ENCODE measurements at places on chromosomes 3 and 15. TPM values are rescaled to one million over a fixed set of nuclear protein-coding genes. Genes with fewer than 3 reads are reported as not detected.

The GOLGA8B gene
- total RNA-seq: 94.4 TPM

DNA sequence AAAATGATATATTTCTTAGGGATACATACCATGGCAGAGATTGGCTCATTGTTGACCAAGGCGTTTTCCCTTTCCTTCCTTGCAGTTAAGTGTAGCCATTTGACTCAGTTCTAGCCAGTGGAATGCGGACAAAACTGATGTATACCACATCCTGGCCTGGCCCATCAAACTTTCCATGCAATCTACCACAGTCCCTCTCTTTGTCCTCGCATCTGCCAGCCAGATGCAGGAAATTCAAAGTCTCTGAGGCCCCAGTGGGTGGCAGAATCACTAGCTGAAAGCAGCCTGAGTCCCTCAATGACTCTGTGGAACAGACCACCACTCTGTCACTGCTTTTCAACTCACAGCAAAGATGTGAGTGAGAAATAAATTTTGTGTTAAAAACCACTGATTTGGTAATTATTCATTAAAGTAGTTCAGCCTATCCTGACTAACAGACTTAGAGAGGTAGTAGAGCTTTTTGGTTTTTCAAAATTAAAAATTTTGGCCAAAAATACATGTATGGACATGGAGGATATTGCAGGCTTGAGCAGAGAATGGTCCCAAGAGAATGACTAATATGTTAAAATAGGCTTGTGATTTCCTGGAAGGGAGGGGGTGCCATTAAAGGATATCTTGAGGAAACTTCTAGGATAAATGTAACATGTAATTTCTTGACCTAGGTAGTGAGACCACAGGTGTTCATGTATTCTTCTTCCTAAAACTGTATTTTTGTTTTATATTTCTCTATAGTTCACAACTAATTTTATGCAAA is 10.9 kb downstream of the LRRFIP2 start:
- no peak for DNase-seq

- no peak for DNase-seq
Measured at GRCh38 chr3:193509103-193509965, 45.4 kb downstream of the ATP13A4 start.

The AQP9 gene
- total RNA-seq: 6.9 TPM

The PLOD2 gene
- 71.5 TPM for total RNA-seq

The A4GNT gene
- not detected for total RNA-seq

The NAALADL2 gene
- total RNA-seq: 12.0 TPM

The GPR149 gene
- total RNA-seq: not detected

GRCh38 chr15:69929905-69930630 is 167.6 kb downstream of the TLE3 start:
- no peak for DNase-seq

The ACAN gene
- total RNA-seq: not detected

DNA sequence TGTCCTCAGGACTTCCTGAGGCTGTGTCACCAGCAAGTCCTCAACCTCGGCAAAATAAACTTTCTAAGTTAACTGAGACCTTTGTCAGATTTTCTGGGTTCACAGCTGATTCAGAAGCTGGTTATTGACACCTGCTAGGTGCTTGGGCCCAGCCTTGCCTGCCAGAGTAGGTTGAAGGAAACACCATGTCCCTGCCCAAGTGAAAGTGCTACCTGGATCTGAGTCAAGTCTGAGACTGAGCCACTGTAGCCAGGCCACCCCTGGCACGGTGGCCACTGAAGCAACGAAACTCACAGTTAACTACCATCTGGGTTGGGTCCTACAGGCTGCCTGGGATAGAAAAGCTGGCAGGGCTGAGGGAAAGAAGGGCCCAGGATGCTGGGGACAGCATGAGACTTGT is 8.2 kb downstream of the HYAL2 start:
- no peak for DNase-seq

DNA sequence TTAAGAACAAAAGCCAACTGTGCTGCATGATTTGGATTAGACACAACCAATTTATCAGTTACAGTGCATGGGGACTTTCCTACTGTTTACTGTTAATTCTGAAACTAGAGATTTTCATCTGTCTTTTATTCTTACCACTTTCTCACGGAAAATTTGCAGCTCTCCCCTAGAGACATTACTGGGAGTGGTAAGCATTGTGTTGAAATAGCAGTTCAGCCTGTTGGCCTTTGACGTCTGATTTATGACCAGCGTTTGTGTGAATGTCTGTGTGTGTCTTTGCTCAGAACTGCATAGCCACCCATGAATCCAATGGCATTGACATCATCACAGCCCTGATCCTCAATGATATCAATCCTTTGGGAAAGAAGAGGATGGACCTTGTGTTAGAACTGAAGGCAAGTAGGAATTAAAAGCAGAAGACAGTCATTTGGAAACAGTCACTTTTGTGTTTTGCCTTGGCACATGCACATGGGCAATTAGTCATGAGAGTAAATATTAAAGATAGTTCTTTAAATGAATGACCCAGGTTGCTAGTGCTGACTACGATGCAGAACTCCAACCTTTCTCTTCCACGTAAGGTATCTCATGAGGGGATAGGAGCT is 202.2 kb upstream of the BHLHE40 start:
- DNase-seq: no peak

The PLSCR4 gene
- 70.5 TPM for total RNA-seq

DNA sequence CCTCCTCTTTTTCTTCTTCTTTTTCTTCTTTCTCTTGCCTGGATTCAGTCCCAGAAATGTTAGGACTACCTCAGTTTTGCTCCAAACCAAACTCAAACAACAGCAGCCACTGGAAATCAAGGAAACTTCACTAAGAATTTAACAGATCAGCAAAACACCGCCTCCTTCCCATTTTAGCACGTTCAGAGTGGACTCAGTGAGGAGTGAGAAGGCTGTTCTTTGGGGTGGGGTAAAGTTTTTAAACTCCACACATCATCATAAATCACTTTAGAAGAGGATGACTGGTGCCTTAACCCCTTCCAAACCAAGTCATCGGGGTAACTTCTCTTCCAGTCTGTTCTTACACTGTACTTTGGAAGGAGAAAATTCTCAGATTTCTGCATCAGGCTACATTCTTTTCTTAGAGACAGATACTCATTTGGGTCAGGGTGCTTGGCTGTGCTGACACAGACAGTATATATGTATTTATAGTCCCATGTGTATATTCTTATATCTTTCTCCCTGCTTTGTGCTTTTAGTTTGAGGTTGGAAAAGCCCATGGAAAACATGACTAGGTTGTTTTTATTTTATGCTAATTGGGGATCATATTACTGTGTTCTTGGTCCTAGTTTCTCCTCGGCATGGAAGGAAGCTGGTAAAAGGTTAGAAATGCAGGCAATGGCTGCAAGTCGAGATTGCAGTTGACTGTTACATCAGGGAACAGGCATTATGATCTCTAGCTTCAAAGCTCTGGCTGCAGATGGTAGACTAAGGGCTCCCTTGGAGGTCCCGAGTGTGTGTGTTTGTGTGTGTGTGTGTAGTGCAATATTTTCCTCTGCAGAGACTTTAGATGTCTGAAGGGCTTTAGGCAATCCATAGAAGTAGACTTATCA is at the start of gene CCDC80:
CCDC80 (minus strand) TSS at position 214 of the 872 bp plus-strand sequence. CDS start 1,238 bp downstream, outside the sequence.
- no peak for DNase-seq

DNA sequence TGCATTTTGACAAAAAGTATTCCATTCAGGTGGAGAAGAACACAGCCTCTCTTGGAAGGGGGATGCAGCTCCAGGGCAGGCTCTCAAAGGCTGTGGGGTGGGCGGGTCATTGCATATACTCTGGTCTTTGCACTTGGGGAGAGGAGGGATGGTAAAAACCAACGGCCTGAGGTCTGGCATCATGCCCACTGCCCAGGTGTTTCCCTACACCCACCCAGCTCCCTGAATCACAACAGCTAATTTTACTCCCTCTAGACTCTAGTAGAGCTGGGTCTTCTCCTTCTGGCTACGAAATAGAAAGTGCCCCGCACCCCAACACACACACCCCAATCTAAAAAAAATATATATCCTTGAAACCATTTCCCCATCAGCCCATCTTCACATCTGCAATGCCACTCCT is 1.0 kb downstream of the MYLK start:
- no peak for DNase-seq

The SPSB4 gene
- 1.3 TPM for total RNA-seq

DNA sequence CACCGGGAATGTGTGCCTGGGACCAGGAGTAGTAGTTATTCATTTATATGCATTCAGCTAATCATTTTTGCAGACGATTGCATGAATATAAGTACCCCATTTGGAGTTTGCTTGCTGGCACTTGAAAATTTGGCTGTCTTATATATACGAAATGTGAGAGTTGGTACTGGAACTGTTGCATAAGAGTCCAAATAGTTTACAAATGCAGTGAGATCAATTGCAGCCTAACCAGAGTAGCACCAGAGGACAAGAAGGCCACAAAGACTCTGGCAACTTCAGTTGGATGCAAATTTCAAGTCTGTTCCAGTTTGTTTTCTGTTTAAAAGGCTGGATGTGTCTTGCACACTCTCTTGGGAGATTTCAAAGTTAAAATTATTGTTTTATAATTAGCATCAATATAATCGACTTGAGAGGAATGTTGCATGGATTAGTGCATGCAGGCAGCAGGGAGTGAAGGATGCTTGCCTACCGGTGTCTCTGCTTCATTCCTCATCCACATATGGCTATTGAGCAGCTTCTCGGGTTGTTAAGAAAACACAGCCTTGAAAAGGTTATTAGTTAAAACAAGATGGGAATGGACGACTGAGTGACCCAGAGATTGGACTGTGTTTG is 213.0 kb downstream of the PTPRG start:
- DNase-seq: no peak

Measured in breast epithelium (tissue), 4 donors.